ENCODE measurements at places on chromosomes 6 and 20.

DNA sequence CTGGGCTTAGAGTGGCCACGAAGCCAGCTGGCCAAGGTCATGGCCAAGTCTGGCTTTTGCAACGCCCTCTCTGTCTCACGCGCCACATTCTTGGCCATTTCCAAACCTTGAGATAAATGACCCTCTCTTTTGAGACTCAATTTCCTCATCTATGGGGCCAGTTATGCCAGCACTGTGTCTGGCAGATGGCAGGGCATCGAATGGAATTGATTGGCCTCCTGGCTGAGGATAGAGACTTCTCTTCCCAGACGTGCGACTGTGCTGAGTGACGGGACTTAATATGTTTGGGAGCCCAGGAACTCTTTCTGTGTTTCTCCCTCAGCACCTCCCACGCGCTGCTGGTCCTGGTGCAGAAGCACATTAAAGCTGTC, 7.6 kb downstream of the BPIFB2 start:
- no peak for DNase-seq

DNA sequence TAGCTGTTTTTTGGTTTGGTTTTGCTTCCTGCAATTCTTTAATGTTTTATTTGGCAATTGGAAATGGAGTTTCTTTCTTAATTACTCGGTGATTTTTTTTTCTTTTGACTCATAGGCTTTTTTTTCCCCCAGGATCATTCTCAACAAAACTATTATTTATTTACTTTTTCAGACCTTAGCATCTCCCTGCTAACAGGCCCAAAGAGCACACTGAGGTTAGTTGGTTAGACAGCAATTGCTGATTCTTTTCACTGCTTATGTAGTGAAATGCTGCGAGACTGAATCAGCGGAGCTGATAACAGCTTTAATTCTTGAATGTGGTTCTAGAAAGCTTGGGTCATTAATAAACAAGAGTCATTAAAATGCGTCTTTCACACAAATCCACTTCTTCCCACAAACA, 79.1 kb upstream of the ZFP64 start:
- no peak for DNase-seq

DNA sequence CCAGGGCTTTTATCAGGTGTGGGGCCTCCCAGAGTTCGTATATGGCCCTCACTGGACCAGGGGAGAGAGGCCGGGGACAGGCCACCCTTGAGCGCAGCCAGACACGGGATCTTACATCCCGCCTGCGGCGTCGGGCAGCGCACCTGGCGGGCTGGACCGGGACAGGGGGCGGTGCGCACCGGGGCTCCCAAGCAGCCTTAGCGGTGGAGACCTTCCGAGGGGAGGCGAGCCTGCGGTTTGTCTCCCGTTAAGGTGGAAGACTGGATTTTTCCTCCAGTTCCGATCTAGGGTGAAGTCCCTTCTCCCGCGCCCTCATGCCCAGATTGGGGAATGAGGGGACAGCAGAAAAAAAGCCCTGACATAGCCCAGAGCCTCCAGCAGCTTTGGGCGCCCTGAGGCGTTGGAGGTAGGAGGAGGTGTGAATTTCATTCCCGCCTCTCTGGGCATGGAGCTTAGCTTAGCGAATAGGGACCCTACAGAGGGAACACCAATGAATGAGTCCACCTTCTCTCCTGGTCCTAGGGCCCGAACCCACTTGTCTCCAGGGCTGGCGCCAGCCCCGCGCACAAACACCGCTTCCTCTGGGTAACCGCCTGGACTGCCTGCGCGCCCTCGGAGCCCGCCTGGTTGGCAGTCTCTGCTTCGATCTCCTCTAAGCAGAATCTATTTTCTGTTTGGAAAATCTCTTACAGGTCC, 6.7 kb upstream of the LAMP5 start:
- DNase-seq: no peak

- no peak for DNase-seq
These were observed 65.5 kb downstream of the NRN1 start for GRCh38 chr6:5941188-5941587.

GRCh38 chr6:75752365-75752764, 3.3 kb downstream of the MYO6 start:
- DNase-seq: no peak

DNA sequence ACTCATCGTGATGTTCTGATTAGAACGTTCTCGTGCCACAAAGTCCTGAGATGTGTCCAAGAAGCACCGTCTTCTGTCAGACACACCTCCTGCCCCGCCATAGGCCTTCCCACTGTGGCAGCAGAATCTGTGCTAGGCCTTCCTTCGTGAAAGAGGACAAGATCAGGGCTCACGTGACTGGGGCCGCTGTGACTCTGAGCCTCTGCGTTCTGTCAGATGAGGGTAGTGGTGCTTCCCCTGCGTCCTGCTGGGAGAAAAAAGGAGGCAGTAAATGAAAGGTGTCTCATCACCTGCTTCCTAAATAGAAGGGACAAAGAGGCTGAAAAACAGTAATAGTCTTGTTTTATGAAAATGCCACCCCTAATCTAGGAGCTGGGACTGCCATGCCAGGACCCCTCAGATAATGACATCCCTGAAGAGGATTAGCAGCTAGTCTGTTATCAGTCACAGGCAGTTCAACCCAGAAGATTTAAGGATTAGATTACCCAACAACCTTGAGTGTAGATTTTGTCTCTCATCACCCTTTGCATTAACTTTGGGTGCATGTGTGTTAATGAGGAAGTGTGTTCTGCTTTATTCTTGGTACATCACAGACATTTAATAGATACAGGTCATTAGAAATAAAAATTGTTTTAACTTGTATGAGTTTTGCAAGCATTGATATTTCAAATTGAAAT, 4.1 kb downstream of the DNAJC5 start:
- DNase-seq: no peak

DNA sequence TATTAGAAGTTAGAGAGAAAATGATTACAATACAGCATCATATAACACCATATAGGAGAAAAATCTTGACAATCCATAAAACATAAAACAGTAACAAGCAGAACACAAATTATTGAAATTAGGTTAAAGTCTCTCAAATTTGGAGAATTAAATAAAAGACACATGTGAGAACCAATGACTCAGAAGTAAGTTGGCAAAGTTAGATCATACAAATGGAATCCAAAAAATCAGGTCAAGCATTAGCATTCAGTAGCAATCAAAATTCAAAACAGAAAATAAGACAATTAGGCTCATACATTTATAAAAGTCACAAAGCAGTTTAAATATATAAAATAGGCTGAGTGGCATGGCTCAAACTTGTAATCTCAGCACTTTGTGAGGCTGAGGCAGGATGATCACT, 775.6 kb downstream of the PHF3 start:
- DNase-seq: no peak

GRCh38 chr6:161415302-161415855, 141.5 kb upstream of the AGPAT4 start:
- no peak for DNase-seq
